ENCODE measurements at places on chromosomes 5 and 9.

GRCh38 chr9:110064803-110065202, 143.2 kb downstream of the C9orf152 start:
- no peak for DNase-seq

- DNase-seq = no peak
Measured at GRCh38 chr5:15948190-15948589, 231.4 kb downstream of the MARCHF11 start.

DNA sequence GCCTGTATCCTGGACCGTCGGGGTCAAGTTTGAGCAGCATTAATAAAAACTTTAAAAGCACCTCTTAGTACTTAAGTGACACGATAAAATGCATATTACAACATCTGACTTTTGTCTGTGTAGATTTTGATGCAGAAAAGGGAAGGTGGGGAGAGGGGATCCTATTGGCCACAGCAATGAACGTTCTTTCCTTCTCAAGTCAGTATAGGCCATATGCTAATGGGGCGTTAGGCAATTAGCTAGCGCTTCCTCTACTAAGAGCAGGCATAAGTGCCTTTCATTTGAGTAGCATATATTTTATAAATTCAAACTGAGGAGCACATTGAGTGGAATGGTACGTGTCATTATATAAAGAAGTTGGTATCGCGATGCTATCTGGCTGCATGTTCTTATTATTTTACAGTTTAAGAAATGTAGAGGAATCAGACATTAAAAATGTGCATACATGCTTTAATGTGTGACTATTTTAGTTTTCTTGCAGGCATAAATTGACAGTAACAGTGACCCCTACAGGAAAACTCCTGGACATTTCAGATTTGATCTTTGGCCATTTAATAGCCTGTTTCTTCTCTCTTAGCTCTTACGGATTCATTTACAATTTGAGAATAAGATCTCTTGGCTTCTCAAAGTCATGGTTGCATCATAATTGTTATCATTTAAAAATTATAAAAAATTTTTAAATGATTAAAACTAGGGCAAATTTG, 1.1 kb upstream of the GNA14 start:
- DNase-seq = peak; percentile 63

DNA sequence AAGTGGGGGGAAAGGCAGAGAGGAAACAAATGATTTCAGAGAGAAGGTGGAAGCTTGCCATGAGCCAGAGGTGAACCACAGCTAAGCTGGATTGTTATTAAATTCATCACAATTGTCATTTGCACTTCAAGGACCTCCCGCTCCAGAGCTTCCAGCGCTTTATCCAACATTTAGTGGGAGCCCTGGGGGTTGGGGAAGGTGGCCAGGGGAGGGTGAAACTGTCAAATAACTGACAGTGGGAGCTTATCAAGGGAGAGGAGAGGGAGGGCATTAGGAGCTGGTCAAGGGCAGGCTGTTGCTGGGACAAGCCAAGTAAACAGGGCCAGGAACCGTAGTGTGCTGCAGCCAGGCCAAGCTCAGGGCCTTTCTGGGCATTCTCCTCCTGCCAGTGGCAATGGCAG, 71.5 kb downstream of the SIL1 start:
- DNase-seq = no peak

- DNase-seq = no peak
Measured at GRCh38 chr5:98938464-98938863, 9.7 kb upstream of the CHD1 start.

GRCh38 chr5:135356522-135357318, 42.3 kb downstream of the MACROH2A1 start:
- no peak for DNase-seq

- no peak for DNase-seq
Measured at GRCh38 chr9:117451311-117451710, 36.5 kb upstream of the ASTN2 start.

Data from NCI-H2029 (cell line).